ENCODE measurements at places on chromosomes 5 and 9. TPM values are rescaled to one million over a fixed set of nuclear protein-coding genes. Genes with fewer than 3 reads are reported as not detected.
A peak's percentile ranks its signal among the peaks of the same experiment; 100 is the strongest.

- no peaks in the 10 kb centered on the region for H3K27me3 ChIP-seq
- H3K4me1 ChIP-seq = no peaks in the 10 kb centered on the region
- H3K4me3 ChIP-seq = no peak overlapping the region
Measured at GRCh38 chr5:41148448-41148847, 64.9 kb downstream of the C6 start.

The MSANTD3 gene
- total RNA-seq = 52.9 TPM

DNA sequence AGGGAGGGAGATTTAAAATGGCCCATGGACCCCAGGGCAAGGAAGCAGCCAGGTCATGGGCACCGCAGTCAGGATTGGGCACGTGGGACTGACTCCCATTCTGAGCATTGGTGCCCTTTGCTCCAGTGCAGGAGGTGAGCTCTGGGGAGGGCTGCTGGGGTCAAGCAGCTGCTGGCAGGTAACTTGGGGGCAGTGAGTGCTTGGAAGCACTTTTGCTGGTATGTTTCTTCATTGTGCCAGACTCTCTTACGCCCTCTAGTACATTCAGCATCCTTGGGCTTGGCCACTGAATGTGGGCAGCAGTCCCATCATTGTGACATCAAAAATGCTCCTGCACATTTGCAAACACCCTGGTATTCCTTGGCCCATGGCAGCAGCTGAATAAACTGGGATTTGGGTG is 32.7 kb downstream of the PRRC2B start:
- H3K27ac ChIP-seq = no peak overlapping the region
- H3K27me3 ChIP-seq = no peaks in the 10 kb centered on the region
- DNase-seq = no peak
- H3K36me3 ChIP-seq = peaks cover 5% of the 10 kb centered on the region
- H3K4me3 ChIP-seq = no peak overlapping the region
- peaks cover 4% of the 10 kb centered on the region for H3K4me1 ChIP-seq

DNA sequence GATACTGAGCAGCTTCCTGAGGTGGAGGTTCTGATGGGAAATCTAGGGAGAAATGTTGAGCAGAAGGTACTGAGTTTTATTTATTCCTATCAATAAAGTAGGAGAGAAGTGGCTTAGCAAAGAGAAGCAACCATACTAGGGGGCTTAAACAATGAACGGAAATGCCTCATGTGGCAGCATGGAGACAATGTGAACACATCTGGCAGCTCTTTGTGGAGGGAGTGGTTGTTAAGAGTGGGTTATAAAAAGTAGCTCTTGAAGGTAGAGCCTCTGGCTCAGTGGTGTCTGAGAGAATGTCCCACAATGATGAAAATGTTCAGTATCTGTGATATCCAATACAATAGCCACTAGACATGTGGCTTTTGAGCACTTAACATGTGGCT is 52.7 kb upstream of the EQTN start:
- no peaks in the 10 kb centered on the region for H3K4me1 ChIP-seq
- H3K27ac ChIP-seq = no peak overlapping the region
- H3K27me3 ChIP-seq = no peaks in the 10 kb centered on the region
- DNase-seq = peak; percentile 19
- no peaks in the 10 kb centered on the region for H3K36me3 ChIP-seq

DNA sequence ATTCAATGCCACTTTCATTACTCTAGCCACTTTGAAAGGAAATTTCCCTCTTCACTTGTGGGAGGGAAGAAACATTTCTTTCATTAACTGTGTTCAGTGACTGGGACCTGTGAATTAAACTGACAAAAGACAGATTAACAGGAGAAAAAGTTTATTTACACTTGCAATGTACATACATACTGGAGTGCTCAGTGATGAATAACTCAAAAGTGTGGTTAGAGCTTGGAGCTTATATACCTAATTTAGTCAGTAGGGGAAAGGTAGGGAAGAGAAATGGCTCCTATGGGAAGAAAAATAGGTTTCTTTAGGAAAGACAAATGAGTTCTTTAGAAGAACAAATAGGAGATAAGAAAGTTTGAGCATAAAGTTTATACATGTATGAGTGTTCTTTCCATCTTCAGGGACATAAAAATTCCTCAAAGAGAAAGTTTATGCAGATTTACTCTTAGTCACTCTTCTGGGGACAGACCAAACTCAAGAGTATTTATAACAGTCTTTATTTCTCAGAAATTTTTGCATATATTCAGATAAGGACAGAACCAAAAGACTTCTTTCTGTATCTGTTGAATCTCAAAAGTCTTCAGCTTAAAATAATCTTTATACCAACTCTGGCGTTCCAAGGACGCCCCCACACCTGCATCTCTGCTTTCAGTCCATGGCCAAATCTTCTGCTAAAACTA is 120.0 kb upstream of the RAI14 start:
- H3K4me1 ChIP-seq = no peaks in the 10 kb centered on the region
- H3K36me3 ChIP-seq = no peaks in the 10 kb centered on the region
- no peak for DNase-seq

DNA sequence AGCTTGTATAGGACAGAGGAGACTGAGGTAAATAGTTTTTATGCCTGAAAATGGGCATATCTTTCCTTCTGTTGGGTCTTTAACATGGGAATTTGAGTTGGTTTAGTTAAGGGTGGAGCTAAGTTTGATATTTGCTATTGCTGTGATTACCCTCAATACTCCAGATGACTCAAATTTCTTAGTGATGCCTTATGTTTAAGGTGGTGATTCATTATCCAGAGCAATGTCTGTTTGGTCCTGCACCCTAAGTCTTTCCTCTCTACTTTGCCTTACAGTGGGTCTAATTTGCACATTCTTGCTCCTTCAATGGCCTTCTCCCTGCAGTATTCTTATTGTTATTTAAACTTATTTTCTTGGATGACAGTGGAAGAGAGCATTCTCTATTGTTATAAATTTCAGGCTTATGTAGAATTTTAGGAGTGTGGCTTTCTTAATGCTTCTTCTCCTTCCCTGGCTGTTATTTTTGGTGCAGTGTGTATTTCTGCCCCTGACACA is 312.9 kb upstream of the RPS23 start:
- no peak for DNase-seq
- H3K4me3 ChIP-seq = no peak overlapping the region
- H3K4me1 ChIP-seq = no peaks in the 10 kb centered on the region
- no peaks in the 10 kb centered on the region for H3K36me3 ChIP-seq
- H3K27ac ChIP-seq = no peak overlapping the region

DNA sequence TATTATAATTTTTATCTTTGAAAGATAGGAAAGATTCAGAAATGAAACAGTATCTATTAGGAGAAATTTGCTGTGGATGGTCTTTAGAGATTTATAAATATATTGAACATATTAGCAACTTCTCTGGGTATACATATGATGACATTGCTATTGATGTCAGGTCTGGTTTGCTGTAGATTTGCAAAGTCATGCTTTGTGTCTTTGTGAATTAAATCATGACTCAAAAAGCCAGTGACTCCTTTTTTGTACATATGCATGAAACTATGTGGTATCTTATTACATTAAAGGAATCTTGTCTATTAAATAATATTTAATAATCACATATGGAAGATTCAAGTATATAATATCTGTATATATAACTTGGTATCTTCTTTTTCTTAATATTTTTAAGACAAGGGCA is 141.9 kb downstream of the ST8SIA4 start:
- peak; percentile 12 for DNase-seq
- H3K27ac ChIP-seq = no peak overlapping the region
- no peaks in the 10 kb centered on the region for H3K27me3 ChIP-seq
- H3K4me3 ChIP-seq = no peak overlapping the region
- H3K36me3 ChIP-seq = no peaks in the 10 kb centered on the region
- no peaks in the 10 kb centered on the region for H3K4me1 ChIP-seq

DNA sequence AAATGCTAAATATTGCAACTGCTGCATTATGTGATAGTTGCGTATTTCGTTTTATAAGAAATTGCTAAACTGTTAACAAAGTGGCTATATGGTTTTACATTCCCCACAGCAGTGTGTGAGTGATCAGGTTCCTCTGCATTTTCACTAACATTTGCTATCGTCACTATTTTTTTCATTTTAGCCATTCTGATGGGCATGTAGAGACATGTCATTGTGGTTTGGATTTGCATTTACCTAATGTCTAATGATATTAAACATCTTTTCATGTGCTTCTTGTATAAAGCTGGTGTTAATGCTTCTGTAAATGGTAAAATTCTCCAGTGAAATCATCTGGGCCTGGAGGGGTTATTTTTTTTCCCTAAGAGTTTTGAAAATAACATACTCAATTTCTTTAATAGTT is 61.6 kb downstream of the ERCC6L2 start:
- H3K4me1 ChIP-seq = no peaks in the 10 kb centered on the region
- H3K4me3 ChIP-seq = no peak overlapping the region
- no peak overlapping the region for H3K27ac ChIP-seq
- H3K27me3 ChIP-seq = no peaks in the 10 kb centered on the region
- no peak for DNase-seq

The SLCO4C1 gene
- 0.13 TPM for total RNA-seq

The SH3RF2 gene
- total RNA-seq = 21.1 TPM

- H3K4me3 ChIP-seq = no peak overlapping the region
- no peak for DNase-seq
- H3K27me3 ChIP-seq = no peaks in the 10 kb centered on the region
- no peaks in the 10 kb centered on the region for H3K4me1 ChIP-seq
- H3K36me3 ChIP-seq = no peaks in the 10 kb centered on the region
Measured at GRCh38 chr5:150577378-150578139, 62.9 kb upstream of the SYNPO start.

DNA sequence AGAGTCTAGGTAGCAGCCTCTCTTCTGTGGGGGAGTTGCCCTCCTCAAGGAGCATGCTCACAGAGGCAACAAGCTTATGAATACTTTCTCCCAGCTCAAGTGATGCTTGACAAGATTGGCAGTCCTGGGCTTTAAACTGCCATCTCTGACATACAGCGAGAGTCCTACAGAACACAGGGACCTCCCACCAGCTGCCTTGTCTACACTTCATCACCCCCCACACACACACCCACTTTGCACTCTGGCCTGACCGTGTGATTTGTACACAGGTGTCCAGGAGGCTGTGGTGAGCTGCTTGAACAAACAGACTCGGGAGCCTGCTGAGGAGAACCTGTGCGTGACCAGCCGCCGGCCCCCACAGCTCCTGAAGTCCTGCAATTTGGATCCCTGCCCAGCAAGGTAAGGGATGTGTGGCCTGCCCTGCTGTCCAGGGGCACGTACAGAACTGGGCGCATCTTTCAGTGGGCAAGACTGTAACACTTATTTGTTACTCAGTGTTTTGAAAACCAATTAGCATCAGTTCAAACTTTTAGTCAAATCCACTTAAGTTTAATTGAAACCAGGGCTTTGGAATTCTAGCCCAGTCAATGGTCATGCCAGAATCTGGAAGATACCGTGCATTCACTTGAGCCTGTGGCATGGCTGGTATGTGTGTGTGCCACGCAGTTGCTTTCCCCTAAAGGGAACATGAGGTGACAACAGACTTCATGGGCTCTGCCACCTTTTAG is 247.5 kb downstream of the ADAMTSL1 start:
- no peak overlapping the region for H3K4me3 ChIP-seq
- DNase-seq = no peak
- no peaks in the 10 kb centered on the region for H3K4me1 ChIP-seq
- H3K27me3 ChIP-seq = no peaks in the 10 kb centered on the region
- H3K27ac ChIP-seq = no peak overlapping the region

The DNM1 gene
- 11.8 TPM for total RNA-seq

- DNase-seq = peak; percentile 69
- peaks cover 10% of the 10 kb centered on the region for H3K36me3 ChIP-seq
- no peaks in the 10 kb centered on the region for H3K27me3 ChIP-seq
- H3K27ac ChIP-seq = no peak overlapping the region
- H3K4me3 ChIP-seq = no peak overlapping the region
Measured at GRCh38 chr5:43661102-43661501, 58.1 kb downstream of the NNT start.

DNA sequence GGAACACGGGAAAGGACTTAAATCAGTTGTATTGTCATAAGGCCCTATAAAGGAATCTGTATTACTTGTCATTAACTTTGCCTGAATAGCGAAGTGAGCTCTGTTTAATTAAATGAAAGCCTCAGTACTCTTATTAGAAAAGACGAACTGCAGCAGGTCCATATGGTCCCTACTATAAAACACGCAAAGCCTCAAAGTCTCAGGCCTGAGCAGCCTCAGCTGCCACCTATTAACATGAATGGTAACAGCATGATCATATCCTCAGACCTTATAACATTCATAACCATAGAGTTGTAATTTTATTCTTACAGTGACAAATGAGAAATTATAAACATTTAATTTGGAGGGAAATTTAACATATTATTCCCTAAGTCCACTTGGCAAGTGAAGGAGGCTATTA is 1113.7 kb upstream of the WWC1 start:
- no peaks in the 10 kb centered on the region for H3K27me3 ChIP-seq
- H3K36me3 ChIP-seq = no peaks in the 10 kb centered on the region
- H3K4me3 ChIP-seq = no peak overlapping the region

DNA sequence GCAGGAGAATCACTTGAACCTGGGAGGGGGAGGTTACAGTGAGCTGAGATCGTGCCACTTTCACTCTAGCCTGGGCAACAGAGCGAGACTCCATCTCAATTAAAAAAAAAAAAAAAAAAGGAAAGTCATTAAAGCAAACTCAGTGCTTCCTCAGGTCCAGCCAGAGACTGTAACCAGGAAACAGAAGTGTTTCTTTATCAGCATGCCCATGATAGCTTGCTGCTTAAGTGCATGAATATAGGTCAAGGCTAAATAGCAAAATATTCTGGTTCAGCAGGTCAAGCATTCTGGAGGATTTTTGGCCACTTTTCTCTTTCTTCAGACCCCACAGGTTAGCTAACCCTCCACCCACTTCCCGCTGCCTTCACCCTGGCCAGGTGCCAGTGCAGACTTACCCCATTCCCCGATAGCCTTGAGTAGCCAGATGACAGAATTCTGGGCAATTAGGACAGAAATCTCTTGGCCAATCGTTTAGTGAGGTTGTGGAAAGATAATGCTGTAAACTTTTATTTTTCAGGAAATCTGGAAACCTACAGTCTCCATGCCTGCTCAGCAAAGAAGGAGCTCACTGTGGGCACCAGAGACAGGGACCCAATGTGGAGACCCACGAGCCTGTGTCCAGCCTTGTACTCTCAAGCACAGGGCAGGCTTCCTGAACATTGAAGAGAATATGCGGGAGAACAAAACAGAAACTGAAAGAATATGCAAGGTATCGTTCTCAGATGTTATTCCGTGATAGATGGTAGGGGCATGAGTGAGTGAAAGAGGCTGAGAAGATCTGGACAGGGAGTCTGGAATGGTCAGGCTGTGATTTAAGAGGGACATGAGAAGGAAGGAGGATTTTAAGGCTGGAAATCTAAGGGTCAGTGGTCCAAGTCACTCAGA is 4.2 kb upstream of the UGT3A2 start:
- H3K27me3 ChIP-seq = no peaks in the 10 kb centered on the region
- H3K4me1 ChIP-seq = peaks cover 54% of the 10 kb centered on the region
- H3K27ac ChIP-seq = peak overlapping the region; percentile 98
- no peaks in the 10 kb centered on the region for H3K36me3 ChIP-seq
- no peak for DNase-seq

- no peak for DNase-seq
- no peaks in the 10 kb centered on the region for H3K36me3 ChIP-seq
- peaks cover 35% of the 10 kb centered on the region for H3K27me3 ChIP-seq
- peaks cover 5% of the 10 kb centered on the region for H3K4me1 ChIP-seq
Measured at GRCh38 chr9:135714242-135715055, 12.5 kb downstream of the KCNT1 start.
